ENCODE measurements at places on chromosomes 6 and 20. TPM values are rescaled to one million over a fixed set of nuclear protein-coding genes. Genes with fewer than 3 reads are reported as not detected.

- DNase-seq = peak; percentile 41
Measured at GRCh38 chr6:105797983-105798453, 288.1 kb upstream of the PRDM1 start.

DNA sequence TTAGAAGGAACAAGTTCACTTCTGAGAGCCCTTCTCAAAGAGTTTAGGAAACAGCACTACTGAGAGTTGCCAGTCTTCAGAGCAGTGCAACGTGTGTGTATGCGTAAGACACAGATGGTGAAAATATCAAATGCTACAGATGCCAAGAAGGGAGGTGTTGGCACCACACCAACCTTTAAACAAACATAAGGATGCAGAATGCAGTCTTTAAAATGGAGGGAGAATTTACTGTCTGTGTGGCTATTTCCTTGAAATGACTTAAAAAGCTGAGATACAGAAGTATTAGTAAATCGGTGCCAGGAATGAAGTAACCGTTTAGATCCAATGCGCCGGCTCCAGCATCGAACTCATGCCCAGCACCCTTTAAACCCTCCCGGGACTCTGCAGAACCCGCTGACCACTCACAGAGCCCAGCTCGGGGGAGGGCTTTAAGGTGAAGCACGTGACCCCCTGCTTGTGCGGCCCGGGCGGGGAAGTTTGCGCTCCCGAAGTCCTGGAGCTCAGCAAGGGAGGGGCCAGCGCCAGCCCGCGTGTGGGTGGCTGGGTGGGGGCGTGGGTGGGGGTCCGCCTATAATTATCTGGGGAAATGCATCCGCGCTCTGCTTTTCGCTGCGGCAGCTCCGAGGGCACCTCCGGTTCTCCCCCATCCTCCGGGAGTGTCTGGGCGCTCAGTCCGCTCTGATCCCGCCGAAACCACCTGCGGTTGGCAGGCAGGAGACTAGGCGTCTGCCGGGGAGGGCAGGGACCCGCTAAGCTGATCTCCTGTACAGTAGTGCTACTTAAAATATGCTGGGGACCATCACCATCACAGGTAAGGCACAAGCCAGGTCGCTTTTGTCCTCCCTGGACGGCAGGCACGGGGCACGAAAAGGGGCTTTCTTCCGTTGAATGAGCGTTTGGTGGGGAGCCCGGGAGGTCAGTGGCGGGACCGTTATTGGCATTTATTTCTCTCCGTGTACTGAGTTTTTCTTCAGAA lies 66.0 kb downstream of the ZBTB2 start:
- DNase-seq = peak; percentile 48

GRCh38 chr6:132936646-132937045 lies 122.3 kb downstream of the RPS12 start:
- DNase-seq = no peak

- no peak for DNase-seq
Measured at GRCh38 chr6:157023958-157024357, 246.8 kb downstream of the ARID1B start.

GRCh38 chr6:140101367-140101766 lies 726.9 kb upstream of the CITED2 start:
- no peak for DNase-seq

DNA sequence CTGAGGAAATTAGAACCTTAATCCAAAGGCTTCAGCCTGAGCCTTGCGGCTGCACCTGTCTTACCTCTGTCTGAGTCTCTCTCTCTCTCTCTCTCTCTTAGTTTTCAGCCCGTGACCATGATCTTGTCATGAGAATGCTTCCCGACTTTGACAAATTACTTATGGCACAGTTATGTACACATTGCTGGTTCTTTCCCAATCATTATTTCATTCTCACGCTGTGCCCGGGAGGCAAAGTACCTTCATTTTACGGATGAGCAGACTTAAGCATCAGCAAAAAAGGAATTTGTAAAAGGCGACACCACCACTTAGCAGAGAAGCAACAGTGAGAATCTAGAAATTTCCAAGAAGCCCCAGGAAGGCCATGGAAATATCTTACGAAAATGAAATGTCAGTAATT lies 54.6 kb downstream of the GMPR start:
- DNase-seq = no peak

- DNase-seq = peak; percentile 42
Measured at GRCh38 chr6:47655719-47656595, 42.4 kb upstream of the ADGRF4 start.

DNA sequence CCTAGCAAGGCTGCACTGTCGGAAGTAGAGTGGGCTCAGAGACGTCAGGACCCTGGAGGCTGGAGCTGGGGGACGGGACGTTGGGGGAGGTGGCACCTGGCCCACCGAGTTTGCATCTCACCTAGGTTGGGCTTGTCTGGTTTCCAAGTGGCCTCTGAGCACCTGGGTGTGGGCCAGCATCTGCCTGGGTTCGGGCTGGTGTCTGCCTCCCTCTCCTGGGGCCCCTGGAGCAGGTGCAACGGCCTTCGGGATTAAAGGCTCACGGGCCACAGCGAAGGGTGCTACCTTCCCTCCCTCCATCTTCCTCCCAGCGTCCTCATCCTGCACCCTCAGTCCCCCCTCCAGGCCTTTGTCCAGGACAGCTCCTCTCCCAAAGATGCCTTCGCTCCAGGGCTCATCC lies 6.0 kb downstream of the HRH3 start:
- no peak for DNase-seq

The CD40 gene
- not detected for total RNA-seq

DNA sequence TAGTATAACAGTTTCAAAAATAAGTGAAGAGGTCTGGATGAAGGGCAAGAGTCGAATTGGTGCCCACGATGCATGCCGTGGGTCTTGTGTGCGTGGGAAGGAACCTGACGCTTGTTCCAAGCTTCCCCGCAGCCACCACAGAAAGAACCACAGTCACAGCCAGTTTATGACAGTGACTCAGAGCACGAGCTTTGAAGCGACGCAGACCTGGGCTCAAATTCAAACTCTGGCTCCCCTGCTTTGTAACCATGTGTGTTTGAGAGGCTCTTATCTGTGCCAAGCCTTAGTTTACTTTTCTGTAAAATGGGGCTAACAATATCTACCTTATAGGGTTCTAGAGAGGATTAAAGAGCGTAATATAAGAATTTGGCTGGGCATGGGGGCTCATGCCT lies 65.5 kb downstream of the SYNJ2 start:
- no peak for DNase-seq

DNA sequence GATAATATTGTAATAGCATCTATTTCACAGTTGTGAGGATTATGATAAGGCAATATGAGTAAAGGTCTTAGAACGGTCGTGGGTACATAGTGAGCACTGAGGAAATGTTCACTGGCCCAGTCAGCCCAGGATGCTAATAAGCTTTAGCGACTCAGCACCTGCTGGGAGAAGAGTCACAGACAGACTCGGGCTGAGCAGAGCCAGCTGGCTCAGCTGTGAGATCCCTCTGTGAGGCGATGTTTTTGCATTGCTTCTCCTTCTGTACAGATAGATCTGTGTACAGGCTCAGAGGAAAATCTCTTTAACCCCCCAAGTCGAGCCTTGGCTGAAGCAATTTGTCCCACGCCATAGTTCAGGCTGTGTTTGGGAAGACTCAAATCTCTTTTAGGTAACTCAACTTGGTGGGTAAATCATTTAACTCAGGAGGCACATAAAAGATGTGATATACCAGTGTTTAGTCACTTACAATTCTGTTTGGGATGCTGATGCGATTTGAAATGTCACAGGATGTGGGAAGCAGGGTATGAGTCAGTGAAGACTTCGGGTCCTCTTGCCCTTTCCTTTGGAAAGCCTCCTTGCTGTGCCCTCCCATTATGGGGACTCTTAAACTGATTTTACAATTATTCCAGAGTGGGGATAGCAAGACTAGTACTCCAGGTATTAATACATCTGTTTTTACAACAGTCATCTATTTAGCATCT lies 53.1 kb downstream of the PHACTR1 start:
- no peak for DNase-seq

GRCh38 chr6:53741034-53741823 lies 53.6 kb upstream of the LRRC1 start:
- no peak for DNase-seq

GRCh38 chr6:42226161-42226611 lies 8.5 kb upstream of the MRPS10 start:
- no peak for DNase-seq

The TREM2 gene
- total RNA-seq = not detected

GRCh38 chr6:104548297-104548696 lies 311.4 kb downstream of the HACE1 start:
- DNase-seq = no peak

The CFAP206 gene
- total RNA-seq = not detected

The CLIC5 gene
- total RNA-seq = 8.9 TPM

The MEP1A gene
- total RNA-seq = 9.8 TPM

The TDP2 gene
- total RNA-seq = 39.1 TPM

- no peak for DNase-seq
Measured at GRCh38 chr20:58851221-58851968, 693 bp upstream of the GNAS-AS1 start.

The CUL9 gene
- 27.0 TPM for total RNA-seq

DNA sequence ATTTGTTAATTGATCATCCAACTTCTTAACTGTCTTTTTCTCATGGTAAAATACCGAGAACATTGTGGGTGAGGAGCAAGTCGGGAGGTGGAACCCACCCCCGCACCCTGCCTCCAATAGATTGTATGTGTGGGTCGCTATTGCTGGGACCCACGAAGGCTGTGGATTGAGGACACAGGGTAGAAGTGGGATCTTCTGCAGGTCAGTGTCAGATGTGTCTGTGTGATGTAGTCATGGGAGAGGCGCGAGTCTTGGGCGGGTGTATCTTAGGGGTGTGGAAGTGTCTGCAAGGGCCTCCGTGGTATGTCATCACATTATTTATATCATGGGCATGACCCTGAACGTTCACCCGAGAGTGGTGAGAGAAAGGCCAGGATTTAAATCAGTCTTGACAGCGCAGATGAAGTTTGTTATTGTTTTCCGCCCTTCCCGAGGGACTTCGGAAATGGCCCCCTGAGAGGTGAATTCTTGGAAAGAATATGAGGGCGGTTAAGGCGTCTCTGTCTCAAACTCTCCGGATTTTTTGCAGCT lies 472 bp upstream of the PAQR8 start:
- no peak for DNase-seq

DNA sequence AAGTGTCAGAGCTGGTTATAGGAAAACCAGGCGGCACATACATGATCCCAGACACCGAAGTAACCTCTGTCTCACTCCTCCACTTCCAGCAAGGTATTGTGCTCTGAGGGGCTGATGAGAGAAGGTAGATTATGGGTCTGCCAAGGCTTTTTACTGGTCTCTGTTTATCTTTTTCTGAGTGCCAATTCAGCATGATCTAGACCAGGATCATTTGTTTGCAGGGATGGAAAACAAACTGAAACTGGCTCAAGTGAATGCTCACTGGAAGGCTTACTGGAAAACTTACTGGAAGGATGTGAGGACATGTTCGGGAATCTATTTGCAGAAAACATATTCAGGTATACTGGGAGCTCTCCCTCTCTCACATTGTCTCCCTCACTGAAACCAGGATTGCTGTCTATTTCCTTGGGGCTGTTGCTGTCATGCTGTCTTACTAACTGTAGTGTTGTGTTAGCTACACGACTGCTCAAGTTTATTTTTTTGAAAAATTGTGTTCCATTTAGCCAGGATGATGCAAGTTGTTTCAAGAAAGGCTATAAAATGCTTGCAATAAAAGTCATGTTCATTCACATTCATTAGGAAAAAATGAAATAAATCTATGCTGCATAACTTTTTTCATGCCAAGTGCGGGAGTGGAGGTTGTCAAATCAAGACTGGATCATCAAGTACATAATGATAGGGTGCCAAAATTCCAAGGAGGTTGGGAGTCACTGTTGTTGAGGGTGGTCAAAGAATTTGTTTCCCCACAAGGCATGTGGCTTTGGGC lies 37.0 kb downstream of the KLHL31 start:
- DNase-seq = no peak

The TFAP2D gene
- not detected for total RNA-seq

The EFCAB8 gene
- 0.45 TPM for total RNA-seq

GRCh38 chr20:51258582-51259165 lies 235.8 kb upstream of the KCNG1 start:
- DNase-seq = no peak

- no peak for DNase-seq
Measured at GRCh38 chr6:136486357-136486756, 63.9 kb downstream of the MAP7 start.

The KIF13A gene
- 33.0 TPM for total RNA-seq

- no peak for DNase-seq
Measured at GRCh38 chr20:57364451-57364850, 13.4 kb downstream of the RAE1 start.
